SJSA1 (cell line): ENCODE measurements at places on chromosomes 12 and 14.

DNA sequence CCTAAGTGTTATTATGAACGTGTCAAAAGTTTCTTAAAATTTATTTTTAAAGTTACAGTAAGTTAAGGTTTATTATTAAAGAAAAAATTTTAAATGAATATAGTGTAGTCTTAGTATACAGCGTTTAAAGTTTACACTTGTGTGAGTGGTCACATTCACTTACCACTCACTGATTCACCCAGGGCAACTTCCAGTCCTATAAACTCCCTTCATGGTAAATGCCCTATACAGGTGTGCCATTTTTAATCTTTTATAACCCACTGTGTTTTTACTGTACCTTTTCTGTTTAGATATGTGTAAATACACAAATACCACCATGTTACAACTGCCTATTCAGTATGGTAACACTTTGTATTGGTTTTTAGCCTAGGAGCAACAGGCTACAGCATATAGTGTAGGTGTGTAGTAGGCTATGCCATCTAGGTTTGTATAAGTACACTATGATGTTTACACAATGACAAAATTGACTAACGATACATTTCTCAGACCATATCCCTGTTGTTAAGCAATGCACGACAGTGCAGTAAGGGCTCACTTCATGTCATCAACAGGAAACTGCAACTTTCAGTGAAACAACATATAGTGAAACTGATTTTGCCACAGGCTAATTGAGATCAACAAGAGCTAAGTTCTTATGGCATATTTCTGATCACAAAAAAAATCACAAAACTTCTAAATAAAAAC lies 112.0 kb upstream of the TMCC3 start:
- peak overlapping the region; percentile 79 for H3K27ac ChIP-seq
- H3K36me3 ChIP-seq = no peaks in the 10 kb centered on the region
- no peaks in the 10 kb centered on the region for H3K27me3 ChIP-seq
- DNase-seq = no peak

DNA sequence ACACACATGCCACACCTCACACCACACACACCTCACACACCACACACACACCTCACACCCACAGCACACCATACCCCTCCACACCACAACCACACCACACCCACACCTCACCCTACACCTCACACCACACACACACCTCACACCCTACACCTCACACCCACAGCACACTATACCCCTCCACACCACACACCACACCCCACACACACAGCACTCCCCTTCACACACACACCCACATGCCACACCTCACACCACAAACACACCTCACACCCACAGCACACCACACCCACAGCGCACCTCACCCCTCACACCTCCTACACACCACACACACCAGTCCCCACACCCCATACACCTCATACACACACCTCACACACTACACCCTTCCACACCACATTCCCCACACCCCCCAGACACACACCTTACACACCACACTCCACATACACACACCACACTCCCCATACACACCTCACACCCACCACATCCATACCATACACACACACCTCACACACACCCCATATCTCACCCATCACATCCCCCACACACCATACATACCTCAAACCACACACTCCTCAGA lies 80.0 kb downstream of the ACTN1 start:
- H3K36me3 ChIP-seq = peaks cover 97% of the 10 kb centered on the region
- H3K4me1 ChIP-seq = no peaks in the 10 kb centered on the region
- no peak overlapping the region for H3K4me3 ChIP-seq
- no peaks in the 10 kb centered on the region for H3K27me3 ChIP-seq
- no peak overlapping the region for H3K27ac ChIP-seq

DNA sequence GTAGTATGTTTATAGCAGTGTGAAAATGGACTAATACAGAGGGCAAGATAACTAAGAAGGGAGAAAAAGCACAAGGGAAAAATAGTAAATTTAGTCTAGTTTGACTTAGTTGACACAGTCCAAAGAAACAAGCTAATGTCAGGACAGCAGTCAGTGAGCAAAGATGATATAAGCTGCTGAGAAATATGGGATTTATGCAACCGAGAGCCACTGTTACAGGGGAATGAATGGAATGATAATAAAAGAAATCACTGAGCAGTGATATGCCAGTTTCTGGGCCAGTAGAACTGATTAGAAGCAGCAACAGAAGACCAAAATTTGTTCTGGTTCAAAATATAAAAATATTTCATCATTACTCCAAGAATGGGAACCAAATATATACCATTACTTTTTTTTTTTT lies 60.1 kb downstream of the R3HDM2 start:
- H3K4me1 ChIP-seq = no peaks in the 10 kb centered on the region
- no peak overlapping the region for H3K4me3 ChIP-seq
- DNase-seq = peak; percentile 62

- no peaks in the 10 kb centered on the region for H3K27me3 ChIP-seq
- DNase-seq = no peak
- H3K4me1 ChIP-seq = no peaks in the 10 kb centered on the region
- H3K4me3 ChIP-seq = no peak overlapping the region
- peaks cover 44% of the 10 kb centered on the region for H3K36me3 ChIP-seq
- H3K27ac ChIP-seq = no peak overlapping the region
These were observed 113.1 kb downstream of the TRAFD1 start for GRCh38 chr12:112238441-112238840.

GRCh38 chr12:32893458-32893857 lies 3.1 kb downstream of the PKP2 start:
- DNase-seq = no peak
- H3K4me1 ChIP-seq = peaks cover 61% of the 10 kb centered on the region
- no peaks in the 10 kb centered on the region for H3K27me3 ChIP-seq
- H3K36me3 ChIP-seq = 0 out of 2 replicates have a peak, but pooled peaks cover 8% of the 10 kb centered on the region
- H3K27ac ChIP-seq = peak overlapping the region; percentile 48

- no peaks in the 10 kb centered on the region for H3K36me3 ChIP-seq
- peak; percentile 23 for DNase-seq
- H3K27me3 ChIP-seq = no peaks in the 10 kb centered on the region
- peak overlapping the region; percentile 69 for H3K27ac ChIP-seq
- H3K4me3 ChIP-seq = peak overlapping the region; percentile 81
These were observed 568 bp downstream of the PPM1A start for GRCh38 chr14:60249321-60250256.

- H3K4me3 ChIP-seq = no peak overlapping the region
- no peaks in the 10 kb centered on the region for H3K27me3 ChIP-seq
- H3K36me3 ChIP-seq = no peaks in the 10 kb centered on the region
- H3K4me1 ChIP-seq = no peaks in the 10 kb centered on the region
These were observed 66.1 kb downstream of the ABCD2 start for GRCh38 chr12:39553476-39553875.

DNA sequence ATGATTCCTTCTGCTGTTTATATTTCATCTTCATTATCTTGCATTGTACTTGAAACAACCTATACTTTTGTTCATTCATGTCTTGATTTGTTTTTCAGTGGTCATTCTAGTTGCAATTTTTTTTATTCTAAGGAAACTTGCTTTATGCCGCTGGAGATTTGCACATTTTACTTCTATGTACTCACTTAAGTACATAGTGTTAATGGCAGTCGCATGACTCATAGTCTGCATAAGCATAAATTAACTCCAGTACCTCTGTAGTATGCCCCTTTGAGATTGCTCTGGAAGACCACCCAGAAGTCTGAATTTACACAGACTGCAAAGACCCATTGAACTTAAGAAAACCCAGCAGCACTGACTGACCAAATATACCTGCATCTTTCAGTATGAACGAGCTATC lies 77.0 kb downstream of the MSRB3 start:
- peaks cover 17% of the 10 kb centered on the region for H3K36me3 ChIP-seq
- peaks cover 22% of the 10 kb centered on the region for H3K4me1 ChIP-seq
- H3K4me3 ChIP-seq = no peak overlapping the region
- peak overlapping the region; percentile 38 for H3K27ac ChIP-seq

GRCh38 chr14:32047791-32048190 lies 29.3 kb upstream of the ARHGAP5 start:
- no peak overlapping the region for H3K4me3 ChIP-seq
- H3K27ac ChIP-seq = no peak overlapping the region
- no peaks in the 10 kb centered on the region for H3K36me3 ChIP-seq
- H3K27me3 ChIP-seq = no peaks in the 10 kb centered on the region
- DNase-seq = no peak
- no peaks in the 10 kb centered on the region for H3K4me1 ChIP-seq

DNA sequence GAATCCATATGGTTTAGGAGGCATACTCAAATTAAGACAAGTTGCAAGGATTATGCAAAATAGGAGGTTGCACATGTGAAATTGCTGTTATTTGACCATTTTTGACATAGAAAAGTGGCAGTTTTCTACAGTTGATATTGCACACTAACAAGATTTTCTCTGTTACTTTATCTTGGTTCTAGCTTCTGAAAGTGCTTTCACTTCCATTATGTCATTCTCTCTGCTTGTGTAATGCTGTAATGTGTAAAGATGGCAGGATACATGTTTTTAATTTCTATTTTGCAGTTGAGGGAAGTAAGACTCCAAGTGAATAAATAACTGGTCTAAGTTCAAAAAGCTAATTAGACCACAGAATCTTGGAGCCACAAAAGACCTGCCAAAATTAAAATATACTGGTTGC lies 60.6 kb downstream of the MYRFL start:
- no peaks in the 10 kb centered on the region for H3K27me3 ChIP-seq
- H3K27ac ChIP-seq = no peak overlapping the region
- no peak overlapping the region for H3K4me3 ChIP-seq
- H3K36me3 ChIP-seq = no peaks in the 10 kb centered on the region
- no peak for DNase-seq

GRCh38 chr12:111056618-111057521 lies 136.5 kb upstream of the MYL2 start:
- H3K4me1 ChIP-seq = no peaks in the 10 kb centered on the region
- no peaks in the 10 kb centered on the region for H3K36me3 ChIP-seq
- no peaks in the 10 kb centered on the region; the same call in 1 of the 2 replicates for H3K27me3 ChIP-seq
- no peak overlapping the region for H3K27ac ChIP-seq
- H3K4me3 ChIP-seq = no peak overlapping the region
- no peak for DNase-seq

GRCh38 chr14:90544566-90544965 lies 147.7 kb downstream of the CALM1 start:
- H3K27ac ChIP-seq = no peak overlapping the region
- no peaks in the 10 kb centered on the region for H3K36me3 ChIP-seq
